ENCODE measurements at places on chromosomes 2 and 18.

DNA sequence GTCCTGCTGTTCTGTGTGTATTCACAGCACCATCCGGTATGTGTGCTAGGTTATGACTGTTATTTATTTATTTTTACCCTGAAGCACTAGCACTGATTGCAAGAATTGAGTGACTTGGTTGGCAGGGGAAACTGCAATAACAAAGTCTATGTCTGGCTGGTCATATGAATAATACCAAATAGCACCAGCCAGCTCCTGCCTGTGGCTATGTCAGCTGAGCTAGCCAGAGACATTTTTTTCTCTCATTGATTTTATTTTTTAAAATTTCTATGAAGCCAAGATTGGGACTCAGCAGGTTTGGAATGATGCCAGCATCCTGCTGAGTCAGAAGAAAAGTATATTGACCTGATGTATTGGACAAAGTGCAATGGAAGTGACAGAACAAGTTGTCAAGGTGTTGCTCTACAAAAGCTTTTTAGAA is 188.5 kb upstream of the CDH2 start:
- DNase-seq, result peak; percentile 75

- DNase-seq, result no peak
Measured at GRCh38 chr18:10141559-10141958, 227.7 kb downstream of the VAPA start.

DNA sequence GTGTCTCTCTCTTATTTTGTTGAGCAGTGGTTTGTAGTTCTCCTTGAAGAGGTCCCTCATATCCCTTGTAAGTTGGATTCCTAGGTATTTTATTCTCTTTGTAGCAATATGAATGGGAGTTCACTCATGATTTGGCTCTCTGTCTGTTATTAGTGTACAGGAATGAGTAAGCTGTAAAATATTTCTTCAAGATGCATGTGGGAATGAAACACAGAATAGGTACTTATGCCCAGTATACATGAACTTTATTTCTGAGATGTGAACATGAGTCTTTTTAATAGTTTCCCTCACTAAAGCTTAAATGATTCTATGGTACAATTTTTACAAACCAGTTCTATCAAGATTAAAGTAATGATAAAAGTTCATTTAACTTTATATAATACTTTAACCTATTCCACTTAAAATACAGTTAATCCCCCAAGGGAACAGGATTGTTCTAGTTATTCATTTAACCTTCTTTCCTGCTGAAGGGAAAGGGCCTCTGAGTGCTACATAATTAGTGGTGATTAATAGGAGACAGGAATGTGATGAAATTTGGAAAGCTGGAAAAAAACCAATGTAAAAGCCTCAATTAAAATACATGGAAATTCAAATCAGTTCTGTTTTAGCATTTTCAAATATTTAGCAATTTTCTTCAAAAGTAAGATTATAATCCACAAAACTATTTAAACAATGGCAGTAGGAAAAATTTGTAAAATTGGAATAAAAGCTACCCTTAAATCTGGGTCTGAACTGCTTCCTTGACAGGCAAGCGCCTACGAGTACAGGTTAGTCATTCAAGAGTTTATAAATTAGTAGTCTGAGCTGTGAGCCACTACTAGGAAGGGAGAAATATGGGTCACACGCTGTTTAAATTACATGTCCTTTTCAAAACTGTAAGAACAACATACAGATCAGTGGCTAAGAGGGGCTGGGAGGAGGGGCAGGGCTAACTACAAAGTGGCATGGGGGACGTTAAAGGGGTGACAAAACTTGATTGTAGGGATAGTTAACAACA is 28.9 kb downstream of the SPIRE1 start:
- peak; percentile 94 for DNase-seq

DNA sequence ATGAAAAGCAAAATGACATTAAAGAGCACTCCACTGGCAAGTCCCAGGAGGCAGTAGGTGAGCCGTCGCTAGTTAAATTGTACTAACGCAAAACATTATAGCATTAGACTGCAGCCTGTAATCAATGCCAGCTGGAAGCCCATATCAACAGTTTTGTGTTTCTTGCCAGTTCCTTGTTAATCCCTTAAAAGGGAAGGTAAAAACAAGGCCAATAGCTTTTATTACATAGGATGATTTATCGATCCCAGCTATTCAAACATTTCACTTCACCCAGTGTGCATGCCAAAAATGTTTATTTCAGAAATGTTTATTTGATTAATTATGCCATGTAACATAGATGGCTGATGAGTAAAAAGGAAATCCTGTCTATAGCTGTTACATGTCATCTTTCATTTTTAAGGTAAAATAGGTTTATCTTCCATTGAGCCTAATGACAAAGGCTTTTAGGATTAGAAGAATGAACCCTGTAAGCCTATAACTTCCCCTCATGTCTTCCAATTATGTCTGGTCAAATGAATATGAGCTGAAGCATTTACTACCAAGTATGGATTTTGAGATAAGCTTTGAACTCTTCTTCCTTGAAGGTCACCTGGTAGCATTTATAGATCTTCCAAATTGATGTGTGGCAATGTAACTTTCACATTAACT is 591.2 kb downstream of the RNF144A start:
- no peak for DNase-seq

- DNase-seq, result no peak
Measured at GRCh38 chr2:71839826-71840225, 307.8 kb downstream of the CYP26B1 start.

DNA sequence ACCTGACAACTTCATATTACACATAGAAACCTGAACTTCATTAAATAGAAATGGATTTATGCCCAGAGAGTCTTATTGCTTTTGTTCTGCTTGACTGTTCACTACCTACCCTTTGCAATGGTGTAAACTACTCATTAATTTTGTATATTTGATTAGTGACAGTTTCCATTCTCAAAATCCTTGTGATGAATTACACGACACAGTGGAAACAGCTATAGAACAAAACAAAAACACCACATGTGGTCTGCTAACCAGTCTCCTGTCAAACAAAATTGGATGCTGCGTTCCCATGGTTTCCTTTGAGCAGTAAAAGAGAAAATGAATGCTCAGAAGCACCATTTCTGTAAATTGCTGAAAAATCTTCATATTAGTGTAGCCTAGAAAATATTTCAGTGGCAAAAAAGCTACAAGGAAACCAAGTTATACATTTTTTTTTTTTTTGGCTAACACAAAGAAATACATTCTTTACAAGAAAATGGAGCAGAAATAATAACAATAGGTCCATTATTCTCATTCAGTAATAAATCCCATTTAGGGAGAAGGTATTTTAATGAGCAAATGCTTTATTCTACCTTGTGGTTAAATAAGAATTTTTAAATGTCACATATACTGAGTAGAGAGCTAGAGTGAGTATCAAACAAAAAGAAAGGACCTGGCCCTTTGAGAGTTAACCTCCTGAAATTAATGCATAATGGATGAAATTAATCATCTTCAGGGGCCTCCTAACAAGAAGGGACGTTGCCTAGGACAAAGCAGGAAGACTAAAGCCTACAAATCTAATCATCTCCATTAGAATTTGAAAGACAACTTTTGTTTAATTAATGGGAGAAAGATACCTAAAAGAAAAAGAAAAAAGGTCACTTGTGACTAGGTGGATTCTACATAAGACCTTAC is 355.1 kb upstream of the ZC3H15 start:
- no peak for DNase-seq

DNA sequence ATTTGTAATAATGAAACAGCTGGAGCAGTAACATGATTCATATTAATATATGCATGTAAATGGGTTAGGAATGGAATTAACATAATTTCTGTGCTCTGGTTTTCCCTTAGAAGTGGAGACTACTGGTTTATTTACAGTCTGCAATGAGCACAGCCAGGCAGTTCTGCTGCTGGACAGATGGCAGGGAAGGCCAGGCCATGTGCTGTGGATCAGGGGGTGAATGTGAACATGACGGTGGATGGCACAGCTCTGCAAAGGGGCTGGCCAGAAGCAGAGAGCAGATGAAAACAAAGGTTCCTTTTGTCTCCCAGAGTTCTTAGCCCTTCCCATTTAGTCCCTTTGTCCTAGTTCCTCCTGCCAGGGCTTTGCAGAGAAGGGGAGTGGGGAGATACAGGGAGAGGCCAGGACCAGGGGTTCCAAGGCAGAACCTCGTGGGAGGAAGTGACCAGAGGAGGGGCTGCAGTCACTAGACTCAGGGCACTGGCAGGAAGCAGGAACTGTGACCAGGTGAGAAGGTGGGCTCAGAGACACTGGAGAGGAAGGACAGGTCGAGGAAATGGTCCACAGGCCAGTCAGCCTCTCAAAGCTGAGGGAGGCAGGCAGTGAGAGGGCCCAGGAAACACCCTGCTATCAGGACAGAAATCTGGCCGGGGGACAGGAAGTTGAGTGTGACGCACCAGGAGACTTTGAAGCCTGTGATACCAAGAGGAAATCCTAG is 112.9 kb upstream of the ATP8B1 start:
- peak; percentile 52 for DNase-seq

GRCh38 chr18:39667905-39668304 is 2102.3 kb upstream of the CELF4 start:
- peak; percentile 45 for DNase-seq
